ENCODE measurements at places on chromosomes 5 and 9.
A peak's percentile ranks its signal among the peaks of the same experiment; 100 is the strongest.

DNA sequence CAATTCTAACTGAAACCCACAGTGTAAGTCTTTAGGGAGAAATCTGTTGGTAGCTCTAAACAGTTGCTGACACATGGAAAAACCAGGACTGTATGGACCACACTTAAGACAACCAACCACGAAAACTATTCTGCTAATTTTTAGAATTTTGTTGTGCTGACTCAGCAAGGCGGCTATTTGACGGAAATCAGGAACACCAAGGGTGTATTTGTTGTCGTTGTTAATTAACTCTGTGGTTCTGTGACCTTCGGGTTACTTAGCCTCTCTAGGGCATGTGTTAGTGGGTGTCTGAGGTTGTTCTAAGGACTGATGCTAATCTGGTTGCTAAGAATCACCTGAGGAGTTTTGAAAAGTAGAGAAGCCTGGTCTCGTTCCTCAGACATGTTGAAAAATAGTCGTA is 79.2 kb downstream of the ATP10B start:
- no peak for DNase-seq

- DNase-seq = peak; percentile 97
Measured at GRCh38 chr9:3401221-3401954, 124.4 kb downstream of the RFX3 start.

DNA sequence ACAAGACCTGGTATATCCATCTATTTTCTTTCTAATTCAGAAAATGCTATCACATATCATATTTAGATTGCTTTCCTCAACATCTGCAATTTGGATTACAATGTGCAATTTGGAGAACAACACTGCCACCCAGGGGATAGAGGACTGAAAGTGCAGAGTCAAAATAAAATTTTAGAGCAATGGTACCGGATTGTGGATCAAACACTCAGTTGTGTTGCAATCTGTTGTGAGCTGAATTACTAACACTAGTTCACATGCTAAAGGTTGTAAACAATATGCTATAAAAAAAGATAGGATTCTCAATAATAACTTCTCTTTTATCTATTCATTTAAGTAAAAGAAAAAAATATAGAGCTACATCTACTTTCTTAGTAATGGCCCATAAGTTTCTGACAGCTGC is 11.9 kb upstream of the SRFBP1 start:
- DNase-seq = peak; percentile 1

DNA sequence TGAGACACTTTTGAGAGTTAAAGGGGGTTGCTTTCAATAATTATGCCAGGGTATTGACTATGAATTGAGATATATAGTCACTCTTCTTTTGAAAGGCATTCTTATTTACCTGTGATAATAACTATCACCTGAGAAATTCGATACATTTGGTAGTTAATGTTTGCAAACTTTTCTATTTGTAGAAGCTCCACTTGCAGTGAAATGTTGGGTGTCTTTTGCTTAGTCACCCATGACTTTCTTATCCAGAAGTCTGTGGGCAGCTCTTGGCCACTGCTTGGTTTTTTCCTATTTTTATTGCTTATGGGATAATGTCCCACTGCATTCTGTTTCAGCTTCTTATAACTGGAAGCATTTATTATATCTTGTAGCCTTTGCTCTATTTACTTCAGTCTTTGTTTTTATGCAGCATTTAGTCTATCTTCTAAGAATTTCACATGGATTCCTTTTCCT is 3.9 kb downstream of the MACIR start:
- no peak for DNase-seq

DNA sequence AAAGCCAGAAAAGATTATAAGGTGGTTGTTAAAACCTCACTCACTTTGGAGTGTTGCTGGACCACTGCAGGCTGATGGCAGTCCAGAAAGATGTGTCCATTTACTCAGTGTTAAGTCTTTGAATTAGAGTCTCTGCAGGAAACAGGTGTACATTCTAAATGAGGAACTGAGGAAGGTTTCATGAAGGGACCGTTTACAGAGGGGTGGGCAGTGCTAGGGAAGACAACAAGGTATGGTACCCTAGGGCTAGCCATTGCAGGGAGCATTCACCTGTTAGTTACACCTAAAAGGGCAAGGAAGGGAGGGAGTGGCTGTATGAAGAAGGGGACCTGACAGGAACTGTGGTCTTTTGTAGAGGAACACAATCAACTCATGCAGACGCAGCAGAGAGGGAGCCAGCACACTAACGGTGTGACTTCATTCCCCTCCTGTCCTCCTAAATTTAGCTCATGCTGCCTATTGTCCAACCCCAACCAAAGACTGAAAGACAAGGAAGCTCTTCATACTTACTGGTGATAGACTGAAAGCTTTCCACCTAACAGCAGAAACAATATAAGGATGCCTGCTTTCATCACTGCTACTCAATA is 32.2 kb upstream of the PAX5 start:
- DNase-seq = no peak

GRCh38 chr5:118614731-118615456 is 373.5 kb downstream of the DTWD2 start:
- DNase-seq = no peak

DNA sequence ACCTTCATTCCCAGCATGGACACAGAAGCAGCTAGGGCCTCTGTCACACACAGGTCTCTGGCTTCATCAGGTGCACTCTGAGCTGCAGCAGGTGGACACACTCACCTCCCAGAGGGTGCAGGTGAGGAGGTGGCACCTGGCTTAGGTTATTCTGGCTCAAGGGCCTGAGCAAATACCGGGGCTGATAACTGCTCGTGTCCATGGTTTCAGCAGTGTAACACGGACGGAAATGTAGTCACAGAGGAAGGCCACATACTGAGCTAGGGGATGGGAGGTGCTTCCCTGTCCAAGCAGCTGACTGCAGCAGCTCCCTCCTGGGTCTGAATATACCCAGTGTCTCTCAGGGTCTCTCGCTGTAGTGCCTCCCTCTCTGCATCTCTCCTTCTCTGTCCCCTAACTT is 5.7 kb downstream of the PHF2 start:
- no peak for DNase-seq

DNA sequence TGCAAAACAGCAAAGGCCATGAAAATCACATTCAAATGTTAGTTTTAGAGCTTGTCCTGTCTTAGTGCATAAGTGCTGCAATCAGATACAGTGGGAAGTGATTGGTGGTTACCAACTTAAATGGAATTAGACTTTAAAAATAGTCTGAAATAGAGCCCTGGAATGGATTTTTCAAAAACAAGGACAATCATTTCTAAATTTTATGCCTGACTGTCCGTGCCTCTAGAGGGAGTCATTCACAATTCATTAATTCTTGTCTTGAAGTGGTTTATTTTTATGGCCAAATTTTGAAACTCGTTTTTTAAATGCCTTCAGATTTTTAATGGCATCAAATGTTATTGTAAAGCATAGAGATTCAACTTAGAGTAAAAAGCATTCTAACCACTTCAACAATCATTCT is 561.8 kb upstream of the DAB2 start:
- DNase-seq = no peak

- DNase-seq = peak; percentile 74
Measured at GRCh38 chr9:33676746-33677505, 118.4 kb upstream of the PRSS3 start.

GRCh38 chr5:96624596-96624995 is 37.6 kb upstream of the CAST start:
- DNase-seq = no peak

DNA sequence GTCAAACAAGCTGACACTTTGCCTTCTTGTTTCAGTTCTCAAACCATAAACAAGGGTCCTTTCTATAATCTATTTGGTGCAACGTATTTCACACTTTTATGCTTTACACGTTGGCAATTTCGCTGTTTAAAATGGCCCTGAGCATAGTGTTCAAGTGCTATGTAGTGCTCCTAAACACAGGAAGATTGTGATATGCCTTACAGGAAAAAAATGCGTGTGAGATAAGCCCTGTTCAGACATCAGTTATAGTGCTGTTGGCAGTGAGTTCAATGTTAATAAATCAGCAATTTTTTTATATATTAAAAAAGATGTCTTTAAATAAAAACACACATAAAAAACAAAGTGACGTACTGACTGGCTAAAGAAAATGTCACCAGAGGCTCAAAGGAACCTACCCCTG is 23.9 kb downstream of the CLINT1 start:
- DNase-seq = no peak

GRCh38 chr9:26471261-26471660 is 421.3 kb downstream of the CAAP1 start:
- DNase-seq = no peak

- no peak for DNase-seq
Measured at GRCh38 chr9:87068177-87068840, 121.0 kb upstream of the GAS1 start.

DNA sequence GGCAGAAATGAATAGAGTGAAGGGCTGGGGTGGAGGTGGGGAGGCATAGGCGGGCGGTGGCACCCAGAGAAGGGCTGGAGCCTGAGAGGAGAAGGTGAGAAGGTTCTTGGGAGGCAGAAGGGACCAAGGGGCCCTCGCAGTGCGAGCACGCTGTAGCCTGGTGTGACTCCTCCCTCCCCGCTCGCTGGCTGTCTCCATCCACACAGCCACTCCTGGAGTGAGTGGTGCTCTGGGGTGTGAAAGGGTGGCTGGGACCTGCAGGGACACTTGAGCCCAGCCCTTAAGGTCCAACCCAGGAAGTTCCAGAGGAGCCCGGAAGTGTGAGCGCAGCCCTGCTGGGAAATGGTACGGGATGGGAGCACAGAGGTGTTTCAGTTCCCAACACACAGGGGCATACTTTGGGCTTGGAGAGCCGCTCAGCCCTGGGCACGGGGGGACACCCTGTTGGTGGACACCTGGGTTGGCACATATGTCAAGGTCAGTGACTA is 9.3 kb upstream of the SCGB3A1 start:
- DNase-seq = no peak

GRCh38 chr5:67870662-67871061 is 344.9 kb upstream of the PIK3R1 start:
- no peak for DNase-seq

- peak; percentile 14 for DNase-seq
Measured at GRCh38 chr5:105501315-105501714, 1938.7 kb upstream of the NUDT12 start.

- no peak for DNase-seq
Measured at GRCh38 chr9:89213396-89213880, 34.8 kb upstream of the SHC3 start.

DNA sequence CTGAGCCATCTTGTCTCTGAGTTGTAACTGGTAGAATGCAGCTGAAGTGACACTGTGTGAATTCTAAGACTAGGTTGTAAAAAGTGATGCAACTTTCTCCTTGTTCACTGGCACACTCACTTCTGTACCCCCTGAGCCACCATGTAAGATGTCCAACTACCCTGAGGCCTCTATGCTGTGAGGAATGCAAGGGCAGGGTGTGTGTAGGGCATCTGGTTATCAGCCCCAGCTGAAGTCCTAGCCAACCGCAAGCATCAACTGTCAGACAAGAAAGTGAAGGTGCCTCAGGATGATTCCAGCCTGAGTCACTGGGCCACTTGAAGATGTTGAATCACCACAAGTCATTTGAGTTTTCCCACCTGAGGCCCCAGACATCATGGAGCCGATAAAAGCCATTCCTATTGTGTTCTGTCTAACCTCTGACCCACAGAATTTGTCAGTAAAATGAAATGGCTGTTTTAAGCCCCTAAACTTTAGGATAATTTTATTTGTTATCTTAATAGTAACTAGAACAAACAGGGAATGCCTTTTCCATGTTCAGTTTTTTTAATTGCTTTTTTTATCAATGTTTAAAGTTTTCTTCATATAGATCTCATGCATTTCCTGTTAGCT is 18.7 kb upstream of the RHOBTB3 start:
- DNase-seq = no peak

DNA sequence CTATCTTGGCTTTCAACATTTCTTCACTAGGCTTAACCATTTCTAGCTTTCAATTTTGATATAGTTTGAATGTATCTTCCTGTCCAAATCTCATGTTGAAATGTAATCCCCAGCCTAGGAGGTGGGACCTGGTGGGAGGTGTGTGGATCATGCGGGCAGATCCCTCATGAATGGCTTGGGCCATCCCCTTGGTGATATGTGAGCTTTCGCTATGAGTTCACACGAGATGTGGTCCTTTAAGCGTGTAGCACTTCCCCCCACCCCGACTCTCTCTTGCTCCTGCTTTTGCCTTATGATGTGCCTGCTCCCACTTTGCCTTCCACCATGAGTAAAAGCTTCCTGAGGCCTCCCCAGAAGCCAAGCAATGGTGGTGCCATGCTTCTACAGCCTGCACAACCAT is 40.6 kb downstream of the PHAX start:
- DNase-seq = no peak

DNA sequence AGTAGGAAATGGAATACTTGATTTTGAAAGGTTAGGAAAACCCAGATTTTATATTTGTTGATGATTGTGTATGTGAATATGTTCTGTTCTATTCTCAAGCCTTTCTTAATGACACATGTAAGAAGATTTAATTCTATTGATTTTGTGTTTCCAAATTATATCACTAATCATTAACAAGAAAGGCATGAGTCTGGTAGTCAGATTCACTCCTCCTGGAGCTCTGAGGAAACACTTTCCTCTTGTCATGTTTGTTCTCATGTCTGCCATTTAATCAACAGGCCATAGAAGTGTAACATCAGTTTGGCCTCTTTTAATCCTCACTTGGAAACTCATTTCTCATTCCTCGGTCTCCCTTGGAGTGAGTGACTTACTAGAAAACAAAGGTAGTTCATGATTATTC is 40.6 kb upstream of the F2R start:
- no peak for DNase-seq

- DNase-seq = no peak
Measured at GRCh38 chr5:53087171-53087570, 22.4 kb downstream of the MOCS2 start.

DNA sequence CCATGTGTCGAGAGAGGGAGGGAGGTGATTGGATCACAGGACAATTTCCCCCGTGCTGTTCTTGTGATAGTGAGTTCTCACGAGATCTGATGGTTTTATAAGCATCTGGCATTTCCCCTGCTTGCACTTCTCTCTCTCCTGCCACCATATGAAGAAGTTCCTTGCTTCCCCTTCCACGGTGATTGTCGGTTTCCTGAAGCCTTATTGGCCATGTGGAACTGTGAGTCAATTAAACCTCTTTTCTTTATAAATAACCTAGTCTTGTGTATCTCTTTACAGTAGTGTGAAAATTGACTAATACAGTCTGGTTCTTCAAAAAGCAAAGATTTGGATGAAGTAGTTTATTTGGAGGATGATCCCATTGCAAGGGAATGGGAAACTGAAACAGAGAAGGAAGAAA is 11.3 kb upstream of the MIER3 start:
- DNase-seq = no peak

DNA sequence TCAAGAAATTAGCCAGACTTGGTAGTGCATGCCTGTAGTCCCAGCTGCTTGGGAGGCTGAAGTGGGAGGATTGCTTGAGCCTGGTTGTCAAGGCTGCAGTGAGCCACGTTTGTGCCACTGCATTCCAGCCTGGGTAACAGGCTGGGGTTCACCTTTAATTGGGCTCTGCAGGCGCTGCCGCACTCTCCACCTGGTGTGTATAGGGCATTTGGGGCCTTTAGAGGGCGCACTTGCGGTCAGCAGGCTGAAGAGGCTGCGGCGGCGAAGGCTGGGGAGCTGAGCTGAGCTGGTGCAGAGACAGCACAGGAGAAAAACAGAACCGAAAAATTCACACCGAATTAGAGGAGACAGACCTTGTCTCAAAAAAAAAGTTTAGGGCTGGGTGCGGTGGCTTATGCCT is 31.2 kb downstream of the CDK7 start:
- DNase-seq = no peak
